ENCODE measurements at places on chromosomes 3 and 15. TPM values are rescaled to one million over a fixed set of nuclear protein-coding genes. Genes with fewer than 3 reads are reported as not detected.

Gene ZDHHC23
- polyA plus RNA-seq = 20.9 TPM

Gene PAQR5
- polyA plus RNA-seq = 35.1 TPM

Gene GOLGA6L4
- polyA plus RNA-seq = 30.5 TPM

Gene CCDC174
- polyA plus RNA-seq = 36.8 TPM

Gene RBP2
- polyA plus RNA-seq = 0.75 TPM

Gene CDC25A
- 14.1 TPM for polyA plus RNA-seq

Gene PLD1
- 15.7 TPM for polyA plus RNA-seq

Gene TIPARP
- polyA plus RNA-seq = 27.8 TPM

Gene ATP13A5
- polyA plus RNA-seq = 0.22 TPM

Gene CYP1A2
- 0.18 TPM for polyA plus RNA-seq

Gene GPR15
- polyA plus RNA-seq = not detected

Gene KIF15
- 39.8 TPM for polyA plus RNA-seq

Gene CKMT1A
- 2.5 TPM for polyA plus RNA-seq

Gene PLCL2
- 16.4 TPM for polyA plus RNA-seq

Gene SMCO1
- polyA plus RNA-seq = not detected

Gene BAHD1
- polyA plus RNA-seq = 22.8 TPM
